ENCODE measurements at places on chromosomes 1 and 21.

- DNase-seq = no peak
Observed at GRCh38 chr1:199723250-199723956, 304.1 kb upstream of the NR5A2 start.

- DNase-seq = no peak
Observed at GRCh38 chr1:5551274-5551975, 440.8 kb downstream of the NPHP4 start.

- no peak for DNase-seq
Observed at GRCh38 chr1:47991673-47992072, 5.5 kb downstream of the TRABD2B start.

GRCh38 chr1:31505911-31506497, 70.3 kb upstream of the TINAGL1 start:
- no peak for DNase-seq

- DNase-seq = no peak
Observed at GRCh38 chr1:10537082-10537766, 62.5 kb downstream of the PEX14 start.

DNA sequence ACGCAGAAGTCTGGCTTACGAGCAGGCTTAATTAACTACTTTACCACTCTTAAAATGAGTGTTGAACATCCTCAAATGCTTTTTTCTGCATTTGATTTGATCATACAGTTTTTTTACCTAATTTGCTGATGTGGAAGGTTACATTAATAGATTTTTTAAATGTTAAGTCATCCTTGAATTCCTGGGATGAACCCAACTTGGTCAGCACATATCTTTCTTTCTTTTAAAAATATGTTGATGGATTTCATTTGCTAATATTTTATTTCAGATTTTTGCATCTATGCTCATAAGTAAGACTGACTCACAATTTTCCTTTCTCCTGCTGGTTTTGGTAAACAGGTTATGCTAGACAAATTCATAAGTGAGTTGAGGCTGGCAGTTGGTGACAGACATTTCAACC, 82.9 kb downstream of the LHX4 start:
- no peak for DNase-seq

DNA sequence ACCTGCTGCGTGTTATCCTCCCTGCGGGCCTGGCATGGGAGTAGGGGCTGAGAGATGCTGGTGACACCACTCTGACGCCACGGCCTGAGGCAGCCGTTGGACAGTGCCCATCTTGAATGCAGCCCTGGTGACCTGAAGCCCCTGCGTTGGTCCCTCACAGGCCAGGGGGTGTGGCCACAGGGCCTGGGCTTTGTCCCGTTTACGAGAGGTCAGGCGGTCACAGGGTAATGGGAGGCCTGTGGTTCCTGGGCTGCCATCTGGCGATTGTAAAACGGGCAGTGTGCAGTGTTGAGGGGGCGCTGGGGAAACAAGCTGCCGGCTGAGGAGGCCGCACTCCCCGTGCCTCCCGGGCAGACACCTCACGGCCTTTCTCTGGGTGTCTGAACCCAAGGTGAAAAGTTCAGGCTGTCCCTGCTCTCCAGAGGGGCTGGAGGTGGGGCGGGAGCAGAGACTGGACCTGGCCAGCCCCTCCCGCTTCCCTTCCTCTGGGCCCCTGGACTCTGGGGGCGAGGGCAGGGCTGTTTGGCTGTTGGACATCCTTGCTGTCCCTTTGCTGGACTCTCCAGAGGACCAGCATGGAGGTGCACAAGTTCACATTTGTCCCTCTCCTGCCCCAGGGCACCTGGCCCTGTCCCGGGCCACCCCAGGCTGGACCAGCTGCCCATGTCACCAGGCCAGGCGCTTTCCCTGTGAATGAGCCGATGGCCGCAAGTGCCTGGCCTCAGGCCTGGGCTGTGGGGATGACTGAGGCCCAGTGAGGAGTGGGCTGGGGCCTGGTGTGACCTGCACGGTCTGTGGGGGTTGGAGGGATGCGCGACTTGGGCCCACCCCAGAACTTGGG, 42.4 kb downstream of the SKI start:
- no peak for DNase-seq

GRCh38 chr1:59707178-59707791, 107.5 kb upstream of the HOOK1 start:
- peak; percentile 34 for DNase-seq

DNA sequence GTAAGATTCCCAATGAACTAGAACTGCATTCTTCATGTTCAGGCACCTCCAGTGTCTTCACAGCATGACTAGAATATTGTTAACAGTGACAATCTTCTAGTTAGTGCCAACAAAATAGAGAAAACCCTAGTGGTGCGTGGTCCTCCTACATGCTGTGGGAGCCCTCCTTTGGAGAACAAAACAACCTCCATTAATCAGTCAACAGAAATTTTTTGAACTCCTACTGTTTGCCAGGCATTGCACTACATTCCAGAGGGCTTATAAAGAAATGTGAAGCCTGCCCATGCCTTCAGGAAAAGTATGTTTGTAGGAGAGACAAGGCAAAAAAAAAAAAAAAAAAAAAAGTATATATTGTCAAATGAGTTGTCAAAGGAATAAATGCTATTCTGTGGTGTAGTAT, 252.7 kb downstream of the LRRC40 start:
- DNase-seq = no peak

GRCh38 chr1:3467096-3468036, 12.9 kb downstream of the ARHGEF16 start:
- no peak for DNase-seq

DNA sequence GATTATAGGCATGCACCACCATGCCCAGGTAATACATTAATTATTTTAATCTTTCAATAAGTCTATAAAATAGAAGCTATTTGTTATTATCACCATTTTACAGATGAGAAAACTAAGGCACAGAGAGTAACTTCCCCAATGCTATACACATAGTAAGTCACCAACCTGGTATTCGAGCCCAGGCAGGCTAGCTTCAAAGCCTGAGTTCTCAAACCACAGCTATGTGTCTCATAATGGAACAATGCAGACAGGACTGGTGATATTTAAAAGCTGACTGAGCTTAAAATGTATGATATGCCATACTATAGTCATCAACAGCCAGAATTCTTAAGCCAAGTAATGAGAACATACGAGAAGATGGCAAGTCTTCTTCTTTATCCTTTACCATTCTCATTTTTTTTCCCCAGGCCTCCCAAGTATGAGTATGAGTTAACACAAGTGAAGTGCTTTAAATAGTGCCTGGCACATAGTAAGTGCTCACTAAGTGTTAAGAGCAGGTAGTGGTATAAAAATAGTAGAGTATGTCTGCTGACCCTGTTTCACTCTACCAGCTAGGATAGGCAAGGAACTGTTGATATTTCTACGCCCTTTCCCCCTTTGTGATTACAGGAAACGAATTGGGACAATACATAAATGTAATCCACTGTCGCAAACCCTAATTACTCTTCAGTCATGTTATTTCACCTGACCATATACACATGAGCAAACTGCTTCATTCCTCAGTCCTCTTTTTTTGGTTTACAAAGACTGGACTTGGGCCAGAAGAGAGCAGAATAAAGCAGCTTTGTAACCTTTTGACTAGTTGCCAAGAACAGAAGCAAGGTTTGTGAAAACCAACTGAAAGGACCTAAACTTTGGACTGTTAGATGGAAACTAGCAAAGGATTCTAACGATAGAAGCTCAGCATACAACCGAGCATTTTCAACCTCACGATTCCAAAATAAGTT, 9.5 kb downstream of the EYA3 start:
- DNase-seq = no peak

DNA sequence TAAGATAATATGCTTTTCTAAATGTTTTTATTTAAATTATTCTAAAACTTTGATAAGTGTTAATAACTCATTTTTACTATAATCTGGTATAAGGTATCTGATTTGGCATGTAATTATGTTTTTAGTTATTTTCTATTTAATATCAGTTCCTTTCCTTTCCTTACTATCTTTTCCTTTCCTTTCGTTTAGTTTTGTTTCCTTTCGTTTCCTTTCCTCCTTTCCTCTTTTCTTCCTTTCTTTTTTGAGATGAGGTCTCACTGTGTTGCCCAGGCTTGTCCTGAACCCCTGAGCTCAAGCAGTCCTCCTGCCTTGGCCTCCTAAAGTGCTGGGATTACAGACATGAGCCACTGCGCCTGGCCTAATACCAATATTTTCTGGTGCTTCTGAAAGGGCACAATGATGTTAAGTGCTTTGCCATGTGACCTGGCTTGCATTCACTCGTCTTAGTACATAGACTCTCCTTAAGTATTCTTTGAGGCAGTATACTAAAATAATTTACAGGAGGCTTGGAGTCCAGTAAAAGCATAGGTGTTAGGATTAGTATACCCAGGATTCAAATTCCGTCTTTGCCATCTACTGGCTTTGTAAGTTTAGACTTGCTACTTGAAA, 18.7 kb downstream of the MIER1 start:
- DNase-seq = no peak

DNA sequence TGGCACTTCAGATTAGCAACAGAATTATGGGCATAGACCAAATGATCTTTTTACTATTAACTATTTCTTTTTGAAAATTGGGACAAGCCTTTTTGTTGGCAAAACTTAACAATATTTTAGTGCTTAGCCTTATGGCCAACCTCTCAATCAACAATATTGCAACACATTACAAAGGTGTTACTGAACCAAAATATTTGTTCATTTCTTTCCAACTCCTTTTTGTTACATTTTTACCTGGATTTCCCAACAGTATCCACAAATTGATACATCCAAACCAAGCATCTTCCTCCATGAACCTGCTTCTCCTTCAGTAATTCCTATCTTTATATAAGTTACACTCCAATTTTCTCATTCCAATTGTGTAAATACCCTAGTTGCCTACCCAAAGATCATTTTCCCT, 1.5 kb upstream of the AMPD1 start:
- DNase-seq = no peak

- DNase-seq = no peak
Observed at GRCh38 chr21:41763398-41763931, 3.4 kb downstream of the RIPK4 start.

DNA sequence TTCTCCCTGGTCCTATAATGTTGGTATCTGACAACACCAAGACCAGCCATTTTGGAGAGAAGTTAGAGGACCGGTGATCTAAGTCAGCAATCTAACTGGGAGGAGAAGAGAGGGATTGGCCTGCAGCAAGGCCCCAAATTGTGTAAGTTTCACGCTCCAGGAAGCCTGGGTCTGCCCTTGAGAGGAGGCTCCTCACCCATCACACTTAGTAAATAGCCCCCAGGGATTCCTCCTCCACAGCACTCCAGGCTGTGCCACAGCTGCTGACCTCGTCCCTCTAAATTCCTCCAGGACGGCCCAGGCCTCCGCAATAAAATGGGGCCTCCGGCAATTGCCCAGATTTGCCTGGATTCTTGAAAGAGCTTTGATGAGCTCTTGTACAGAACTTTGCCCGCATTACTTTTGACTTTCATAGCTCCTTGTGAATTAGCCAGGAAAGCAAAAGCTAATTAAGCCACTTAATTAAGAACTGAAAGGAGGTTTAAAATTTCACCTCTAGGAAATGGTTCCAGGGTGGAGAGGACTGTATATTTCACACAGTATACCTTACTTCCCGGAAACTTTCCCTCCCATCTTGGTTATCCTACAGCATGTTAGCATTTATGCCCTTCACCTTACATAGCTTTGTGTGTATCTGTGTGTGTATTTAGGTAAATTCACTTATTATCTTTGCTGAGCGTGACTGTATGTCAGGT, 90.5 kb downstream of the LAMC2 start:
- DNase-seq = no peak

- DNase-seq = no peak
Observed at GRCh38 chr1:26408604-26409003, 2.0 kb upstream of the LIN28A start.

- no peak for DNase-seq
Observed at GRCh38 chr1:219215477-219215876, 41.8 kb downstream of the LYPLAL1 start.

GRCh38 chr1:2591233-2591580, 4.6 kb downstream of the PRXL2B start:
- no peak for DNase-seq

GRCh38 chr1:66809245-66809644, 8.2 kb upstream of the INSL5 start:
- no peak for DNase-seq

- DNase-seq = no peak
Observed at GRCh38 chr1:13228343-13228781, 2.4 kb upstream of the PRAMEF18 start.

DNA sequence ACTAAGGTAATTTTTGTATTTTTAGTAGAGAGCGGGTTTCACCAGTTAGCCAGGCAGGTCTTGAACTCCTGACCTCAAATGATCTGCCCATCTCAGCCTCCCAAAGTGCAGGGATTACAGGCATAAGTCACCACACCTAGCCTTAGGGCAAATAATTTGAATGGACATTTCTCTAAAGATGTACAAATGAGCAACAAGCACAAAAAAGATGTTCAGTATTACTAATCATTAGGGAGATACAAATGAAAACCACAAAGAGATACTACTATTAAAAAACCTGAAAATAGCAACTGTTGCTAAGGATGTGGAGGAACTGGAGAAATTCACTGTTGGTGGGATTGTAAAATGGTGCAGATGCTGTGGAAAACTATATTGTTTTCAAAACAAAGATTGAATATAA, 79.1 kb downstream of the GABPA start:
- DNase-seq = no peak

GRCh38 chr21:17552410-17552809, 39.6 kb downstream of the CXADR start:
- DNase-seq = no peak

GRCh38 chr1:57040811-57041210, 75.0 kb upstream of the C8B start:
- no peak for DNase-seq

- peak; percentile 14 for DNase-seq
Observed at GRCh38 chr1:224747578-224747977, 131.5 kb downstream of the CNIH3 start.

DNA sequence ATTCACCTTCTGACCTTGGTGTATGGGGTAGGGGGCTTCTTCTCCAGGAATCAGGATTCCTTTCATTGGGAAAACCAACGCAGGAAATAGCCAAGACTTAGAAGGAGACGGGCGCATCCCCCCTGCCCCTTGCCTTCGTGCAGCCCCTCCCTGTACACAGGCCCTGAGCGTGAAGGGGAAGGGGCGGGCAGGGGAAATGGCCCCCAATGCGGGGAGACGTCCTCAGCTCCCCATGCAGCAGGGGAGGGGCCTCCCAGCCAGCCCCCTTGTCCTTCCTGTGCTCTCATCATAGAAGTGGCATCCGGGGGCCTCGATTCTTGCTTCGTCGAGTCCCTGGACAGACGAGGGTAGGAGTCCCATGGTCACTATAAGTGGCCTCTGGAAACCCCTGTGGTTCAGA, 116.9 kb downstream of the AJAP1 start:
- no peak for DNase-seq

GRCh38 chr1:239997160-239997514, 94.5 kb upstream of the FMN2 start:
- DNase-seq = no peak

GRCh38 chr1:56330391-56331026, 248.9 kb downstream of the PLPP3 start:
- DNase-seq = no peak

- DNase-seq = no peak
Observed at GRCh38 chr1:169890761-169891538, 2.7 kb downstream of the SCYL3 start.

DNA sequence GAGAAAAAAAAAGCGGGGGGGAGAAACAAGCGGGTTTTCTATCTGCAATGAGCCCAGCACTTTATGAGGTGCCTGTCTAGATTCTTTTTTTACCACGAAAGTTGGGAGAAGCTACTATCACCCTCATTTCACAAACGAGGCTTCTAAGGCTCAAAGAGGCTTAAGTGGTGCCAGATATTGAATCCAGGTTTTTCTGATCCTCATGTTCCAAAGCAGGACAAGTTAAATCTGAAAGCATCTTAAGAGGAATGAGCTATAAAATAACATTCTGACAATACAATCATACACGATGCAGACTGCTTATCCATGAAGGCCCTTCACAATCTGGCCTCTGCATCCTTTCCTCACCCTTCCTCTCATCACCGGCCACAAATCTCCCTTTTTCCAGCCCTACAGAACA, 549.1 kb downstream of the SMYD3 start:
- no peak for DNase-seq
